ENCODE measurements at places on chromosomes 1 and 21.

DNA sequence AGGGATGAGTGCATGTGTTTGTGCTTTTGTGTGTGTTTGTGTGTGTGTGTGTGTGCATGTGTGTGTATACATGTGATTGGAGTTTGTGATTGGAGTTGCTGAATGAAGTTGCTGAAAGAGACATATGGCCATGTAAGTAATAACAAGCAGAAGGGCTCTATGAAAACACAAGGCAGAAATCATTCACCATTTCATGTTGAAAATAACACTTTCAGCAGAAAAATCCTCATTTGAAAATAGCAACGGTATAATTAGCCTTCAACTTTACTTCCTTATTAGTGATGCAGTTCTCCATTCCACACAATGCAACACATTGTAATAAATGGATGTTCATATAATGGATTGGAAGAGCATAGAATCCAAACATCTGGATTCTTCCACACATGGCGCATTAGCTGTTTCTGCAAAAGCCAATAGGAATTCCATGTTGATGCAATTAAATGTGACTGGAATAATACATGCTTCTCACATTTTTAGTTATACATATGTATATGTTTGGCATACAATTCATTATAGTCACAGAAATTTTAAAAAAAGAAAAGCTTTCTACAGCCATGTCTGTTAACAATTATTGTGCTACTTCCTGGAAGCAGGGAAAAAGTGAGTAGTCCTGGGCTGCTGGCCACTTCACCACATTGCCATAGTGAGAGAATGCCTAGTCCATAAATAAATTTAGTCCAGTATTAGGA is 538.0 kb downstream of the LTN1 start:
- no peak for DNase-seq

GRCh38 chr1:244211559-244211944 is 160.5 kb downstream of the ZBTB18 start:
- no peak for DNase-seq

DNA sequence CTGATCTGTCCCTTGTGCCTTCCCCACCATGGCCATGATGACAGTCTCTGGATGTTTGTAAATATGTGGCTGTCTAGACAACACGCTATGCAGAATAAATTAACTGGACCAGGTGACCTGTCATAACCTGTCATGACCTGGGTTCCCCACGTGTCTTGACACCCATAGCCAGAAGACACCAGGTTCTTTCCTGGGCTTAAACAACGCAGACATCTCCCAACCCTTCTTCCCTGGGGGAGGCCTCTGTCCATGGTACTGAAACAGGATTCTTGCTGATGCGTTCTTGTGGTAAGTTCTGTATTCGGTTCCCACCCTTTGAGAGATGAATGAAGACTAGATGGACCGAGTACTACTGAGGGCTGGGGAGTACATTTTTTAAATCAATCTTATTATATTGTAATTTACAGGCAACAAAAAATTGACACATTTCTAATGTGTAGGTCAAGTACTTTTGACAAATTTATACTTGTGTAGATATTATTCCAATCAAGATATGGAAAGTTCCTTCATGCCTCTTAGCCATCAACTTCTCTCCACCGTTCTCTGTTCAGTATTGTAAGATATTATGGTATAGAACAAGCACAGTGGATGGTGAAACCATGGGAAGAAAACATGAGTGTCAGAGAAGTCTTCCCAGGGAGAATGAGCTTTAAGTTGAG is 738.8 kb downstream of the PTPRU start:
- DNase-seq: no peak

DNA sequence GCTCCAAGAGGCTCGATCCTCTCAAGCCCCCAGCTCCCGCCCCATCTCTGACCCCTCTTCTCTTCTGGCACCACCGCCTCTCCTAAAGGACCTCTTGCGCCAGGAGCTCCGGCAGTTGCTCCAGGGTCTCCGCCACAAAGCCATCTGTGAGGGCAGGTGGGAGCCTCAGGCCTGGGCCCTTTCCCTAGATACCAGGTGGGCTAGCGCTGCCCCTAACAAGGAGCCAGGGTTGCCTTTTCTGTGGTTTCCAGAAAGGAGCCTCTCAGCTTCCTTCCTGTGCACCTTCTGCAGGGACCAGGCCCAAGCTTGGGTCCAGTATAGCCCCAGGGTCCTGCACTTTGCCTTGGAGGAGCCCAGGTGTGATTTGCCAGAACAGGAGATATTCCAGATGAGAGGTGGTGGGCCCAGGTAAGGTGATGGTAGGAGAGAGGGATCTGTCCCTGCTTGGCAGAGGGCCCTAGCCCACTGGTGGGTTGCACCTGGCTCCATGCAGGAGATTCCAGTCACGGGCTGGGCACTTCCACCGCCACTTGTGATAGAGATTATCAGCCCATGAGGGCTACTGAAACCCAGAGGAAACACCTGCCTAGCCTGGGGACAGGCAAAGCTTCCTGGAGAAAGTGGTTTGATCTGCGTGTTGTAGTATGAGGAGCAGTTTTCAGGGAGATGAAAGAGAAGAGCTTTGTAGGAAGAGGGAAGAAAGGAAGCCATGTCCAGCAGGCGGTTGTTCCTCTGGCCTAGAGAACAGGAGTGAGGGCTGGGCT is 1.0 kb downstream of the CCDC24 start:
- DNase-seq: no peak

DNA sequence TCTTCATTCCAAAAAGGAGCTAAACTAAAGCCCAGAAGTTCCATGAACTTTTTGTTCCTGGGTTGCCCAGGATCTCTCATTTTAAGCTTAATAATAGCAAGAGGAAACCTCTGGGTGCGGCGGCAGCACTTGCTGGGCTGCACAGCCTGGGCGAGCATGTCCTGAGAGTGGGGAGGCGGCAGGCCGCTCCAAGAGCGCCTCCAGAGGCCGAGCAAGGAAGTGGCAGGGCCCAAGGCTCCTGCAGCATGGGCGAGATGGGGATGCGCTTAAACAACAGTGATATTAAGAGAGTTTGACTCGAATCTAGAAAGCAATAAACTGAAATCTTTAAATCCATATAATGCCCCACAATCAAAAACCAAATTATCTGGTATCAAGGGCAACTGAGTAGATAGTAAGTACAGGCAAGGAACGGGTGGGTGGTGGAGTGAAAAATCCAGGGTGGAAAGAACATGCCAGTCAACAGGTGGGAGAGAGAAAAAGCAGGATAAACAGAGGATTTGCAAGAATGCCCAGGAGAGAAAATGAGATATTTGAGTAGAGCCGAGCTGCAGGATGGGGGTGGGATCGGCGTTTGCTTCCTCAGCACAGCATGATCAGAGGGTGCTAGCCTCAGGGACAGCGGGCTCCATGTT is 14.1 kb upstream of the TNR start:
- no peak for DNase-seq

DNA sequence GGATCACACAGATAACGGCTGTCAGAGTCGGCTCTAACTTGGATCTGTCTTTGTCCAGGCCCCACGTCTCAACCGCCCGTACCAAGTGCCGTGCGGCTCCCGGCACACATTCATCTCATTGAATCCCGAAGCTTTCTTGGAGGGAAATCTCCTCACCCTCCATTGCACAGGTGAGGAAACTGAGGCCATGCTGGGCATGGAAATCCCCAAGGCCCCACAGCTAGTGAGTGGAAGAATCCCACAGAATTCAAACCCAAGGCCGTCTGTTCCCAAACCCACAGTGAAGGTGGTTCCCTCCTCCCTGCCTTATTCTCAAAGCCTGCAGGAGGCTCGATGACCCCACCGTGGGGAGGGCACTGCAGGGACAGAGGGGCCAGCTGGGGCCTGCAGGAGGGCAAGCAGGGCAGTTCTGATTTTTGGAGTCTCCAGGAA is 437.9 kb downstream of the MATN1 start:
- no peak for DNase-seq

DNA sequence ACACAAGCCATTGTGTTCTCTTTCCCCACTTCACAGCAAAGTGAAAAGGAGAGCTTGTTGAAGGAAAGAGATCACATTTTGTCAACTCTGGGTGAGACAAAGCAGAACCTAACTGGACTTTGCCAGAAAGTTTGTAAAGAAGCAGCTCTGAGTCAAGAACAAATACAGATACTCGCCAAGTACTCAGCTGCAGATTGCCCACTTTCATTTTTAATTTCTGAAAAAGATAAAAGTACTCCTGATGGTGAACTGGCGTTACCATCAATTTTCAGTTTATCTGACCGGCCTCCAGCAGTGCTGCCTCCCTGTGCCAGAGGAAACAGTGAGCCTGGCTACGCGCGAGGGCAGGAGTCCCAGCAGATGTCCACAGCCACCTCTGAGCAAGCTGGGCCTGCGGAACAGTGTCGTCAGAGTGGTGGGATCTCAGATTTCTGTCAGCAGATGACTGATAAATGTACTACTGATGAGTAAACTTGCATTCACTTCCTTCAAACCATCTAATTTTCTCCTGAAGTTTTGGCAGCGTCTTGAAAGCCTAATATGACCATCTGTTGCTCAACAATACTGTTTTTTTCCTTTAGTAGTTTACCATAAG is 43.7 kb downstream of the BACH1 start:
- no peak for DNase-seq

DNA sequence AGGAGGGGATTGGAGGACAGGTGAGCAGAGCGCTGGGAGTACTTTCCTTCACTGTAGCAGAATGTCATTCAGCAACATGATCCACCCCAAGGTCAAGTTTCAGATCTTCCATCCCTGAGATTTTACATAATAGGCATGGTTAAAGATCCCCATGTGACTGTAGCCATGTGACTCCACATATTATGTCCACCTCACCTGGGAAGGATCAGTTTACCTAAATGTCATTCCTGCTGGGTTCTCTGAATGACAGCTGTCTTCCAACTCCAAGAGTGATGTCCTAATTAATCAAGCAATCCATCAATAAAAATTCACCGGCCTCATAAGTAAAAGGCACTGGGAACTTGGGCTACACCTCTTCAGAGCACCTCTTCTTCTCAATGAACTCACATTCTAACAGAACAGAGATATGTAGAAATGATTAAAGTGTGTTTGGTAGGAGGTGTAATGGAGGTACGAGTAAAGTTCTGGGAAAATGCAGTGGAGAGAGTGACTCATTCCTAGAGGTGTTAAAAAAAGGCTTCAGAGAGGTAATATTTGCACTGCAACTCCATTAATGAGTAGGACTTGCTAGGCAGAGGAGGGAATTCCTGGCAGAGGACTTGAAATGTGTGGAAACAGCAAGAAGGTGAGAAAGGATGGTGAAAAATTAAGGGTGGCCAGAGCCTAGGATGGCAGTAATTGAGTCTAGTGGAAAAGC is 22.2 kb upstream of the MAPKAPK2 start:
- no peak for DNase-seq

DNA sequence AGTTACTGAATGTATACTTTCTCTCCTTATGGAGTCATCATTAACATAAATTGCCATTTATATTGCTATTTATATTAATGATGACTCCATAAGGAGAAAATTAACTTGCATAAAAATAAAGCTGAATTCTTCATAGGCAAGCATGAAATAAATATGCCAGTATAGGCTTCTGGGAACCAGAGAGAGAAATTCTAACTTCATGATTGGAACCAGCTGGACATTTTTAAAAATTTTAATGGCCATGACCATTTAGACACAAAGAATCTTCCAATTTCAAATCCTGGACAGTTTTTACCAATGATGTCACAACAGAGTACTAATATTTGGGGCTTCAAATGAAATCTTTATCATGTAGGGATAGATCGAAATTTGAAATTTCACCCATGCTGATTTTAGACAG is 268.7 kb downstream of the PTGER3 start:
- DNase-seq: no peak

DNA sequence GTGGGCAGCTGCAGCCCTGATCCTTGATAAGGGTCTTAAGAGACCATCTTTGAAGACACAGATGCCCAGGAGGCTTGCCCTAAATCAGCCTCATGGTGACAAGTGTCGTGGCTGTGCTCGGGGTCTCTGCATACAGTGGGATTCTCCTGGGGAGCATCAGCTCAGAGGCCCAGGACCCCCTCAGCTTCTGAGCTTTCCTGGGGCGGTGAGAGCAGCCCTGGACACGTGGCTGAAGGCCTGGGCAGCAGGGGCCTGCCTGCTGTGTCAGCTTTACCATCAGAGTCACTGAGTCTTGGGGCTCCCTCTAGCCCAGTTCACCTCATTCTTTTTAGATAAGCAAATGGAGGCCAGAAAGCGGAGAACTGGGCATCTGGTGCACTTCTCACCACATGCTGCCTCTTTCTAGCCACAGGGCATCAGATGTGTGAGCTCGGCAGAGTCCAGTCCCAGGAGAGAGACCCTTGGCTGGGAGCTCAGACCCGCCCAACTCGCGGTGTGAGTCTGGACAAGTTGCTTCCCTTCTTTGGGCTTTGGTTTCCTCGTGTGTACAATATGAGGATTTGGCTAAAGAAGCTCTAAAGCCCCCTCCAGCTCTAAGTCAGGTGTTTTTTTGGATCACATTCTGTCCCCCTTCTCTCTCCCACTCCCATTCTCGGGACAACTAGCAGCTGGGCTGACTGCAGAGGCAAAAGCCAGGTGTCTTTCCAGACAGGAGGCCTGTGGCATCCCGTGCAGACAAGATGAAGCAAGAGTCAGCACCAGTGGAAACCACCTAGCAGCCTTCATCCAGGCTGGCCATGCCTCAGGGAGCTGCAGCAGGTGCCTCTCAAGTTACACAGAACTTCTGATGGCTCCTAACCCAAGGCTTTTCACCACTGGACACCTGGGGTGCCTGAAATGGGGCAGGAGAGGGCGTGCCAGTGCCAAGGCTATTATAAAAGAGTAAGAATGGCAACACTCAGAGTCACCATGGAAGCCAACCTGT is 119.1 kb downstream of the KCNN3 start:
- no peak for DNase-seq

GRCh38 chr1:239711768-239712167 is 325.4 kb downstream of the CHRM3 start:
- no peak for DNase-seq

- no peak for DNase-seq
These were observed 74.5 kb downstream of the FOXJ3 start for GRCh38 chr1:42260376-42261070.

Data from T follicular helper cell (primary cell).